Brain pericyte (primary cell): ENCODE measurements at places on chromosomes 12 and 14.
A peak's percentile ranks its signal among the peaks of the same experiment; 100 is the strongest.

DNA sequence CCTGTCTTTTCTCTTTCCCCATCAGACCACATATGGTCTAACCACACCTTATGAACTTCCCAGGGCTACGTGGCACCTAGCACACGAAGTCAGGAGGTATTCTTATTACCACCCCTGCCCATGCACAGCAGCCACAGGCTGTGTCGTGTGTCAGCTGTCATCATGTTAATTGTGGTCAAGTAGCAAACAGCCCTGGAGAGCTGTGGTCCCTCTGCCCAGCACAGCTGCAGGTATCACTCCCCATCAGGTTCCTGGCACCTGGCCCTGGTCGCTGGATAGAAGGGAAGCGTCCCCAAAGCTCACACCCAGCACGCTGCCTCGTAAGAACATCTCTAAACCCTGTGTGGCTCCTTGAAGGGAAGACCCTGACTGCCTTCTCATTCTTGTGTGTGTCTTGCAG lies 45.4 kb downstream of the CLMN start:
- no peak for DNase-seq

DNA sequence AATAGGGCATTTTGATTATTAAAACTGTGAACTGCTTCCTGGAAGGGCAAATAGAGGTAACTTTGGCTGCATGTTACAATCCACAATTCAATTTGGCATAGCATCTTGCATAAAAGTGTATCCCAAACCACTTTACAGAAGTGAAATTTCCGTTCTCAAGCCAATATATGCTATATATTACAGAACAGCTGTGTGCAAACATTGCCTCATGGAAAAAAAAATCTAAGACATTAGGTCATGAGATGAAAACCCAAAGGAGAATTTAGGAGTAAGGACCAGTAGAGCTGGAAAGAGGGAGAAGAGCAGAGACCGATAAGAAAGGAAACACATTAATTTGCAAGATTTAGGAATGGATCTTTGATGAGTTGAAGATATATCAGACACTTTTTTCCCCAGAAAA lies 239.2 kb downstream of the PAX9 start:
- no peak for DNase-seq

- no peak for DNase-seq
Observed at GRCh38 chr14:76930549-76930948, 98.0 kb downstream of the IRF2BPL start.

- no peak for DNase-seq
Observed at GRCh38 chr12:33313476-33313875, 126.1 kb downstream of the SYT10 start.

GRCh38 chr12:68432622-68433021 lies 100.5 kb upstream of the MDM1 start:
- DNase-seq, result no peak

DNA sequence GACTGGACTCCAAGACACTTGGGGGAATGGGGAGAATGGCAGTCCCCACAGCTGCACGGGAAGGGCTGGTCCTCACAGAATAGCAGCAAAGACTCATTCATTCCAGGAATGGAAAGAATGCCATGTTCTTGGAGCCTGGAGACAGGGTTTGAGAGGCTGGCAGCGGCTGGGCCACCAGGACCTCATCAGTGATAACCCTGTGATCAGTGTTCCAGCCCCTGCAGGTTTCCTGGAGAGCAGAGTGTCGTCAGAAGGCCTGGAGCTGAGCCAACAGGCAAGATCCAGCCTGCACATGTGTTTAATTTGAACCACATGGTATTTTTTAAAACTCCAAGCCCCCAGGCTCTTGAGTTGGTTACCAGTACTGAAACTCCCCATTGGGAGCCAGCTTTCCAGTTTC lies 11.3 kb downstream of the BDKRB1 start:
- peak; percentile 39 for DNase-seq

GRCh38 chr14:54471641-54472040 lies 17.1 kb downstream of the GMFB start:
- DNase-seq, result no peak

DNA sequence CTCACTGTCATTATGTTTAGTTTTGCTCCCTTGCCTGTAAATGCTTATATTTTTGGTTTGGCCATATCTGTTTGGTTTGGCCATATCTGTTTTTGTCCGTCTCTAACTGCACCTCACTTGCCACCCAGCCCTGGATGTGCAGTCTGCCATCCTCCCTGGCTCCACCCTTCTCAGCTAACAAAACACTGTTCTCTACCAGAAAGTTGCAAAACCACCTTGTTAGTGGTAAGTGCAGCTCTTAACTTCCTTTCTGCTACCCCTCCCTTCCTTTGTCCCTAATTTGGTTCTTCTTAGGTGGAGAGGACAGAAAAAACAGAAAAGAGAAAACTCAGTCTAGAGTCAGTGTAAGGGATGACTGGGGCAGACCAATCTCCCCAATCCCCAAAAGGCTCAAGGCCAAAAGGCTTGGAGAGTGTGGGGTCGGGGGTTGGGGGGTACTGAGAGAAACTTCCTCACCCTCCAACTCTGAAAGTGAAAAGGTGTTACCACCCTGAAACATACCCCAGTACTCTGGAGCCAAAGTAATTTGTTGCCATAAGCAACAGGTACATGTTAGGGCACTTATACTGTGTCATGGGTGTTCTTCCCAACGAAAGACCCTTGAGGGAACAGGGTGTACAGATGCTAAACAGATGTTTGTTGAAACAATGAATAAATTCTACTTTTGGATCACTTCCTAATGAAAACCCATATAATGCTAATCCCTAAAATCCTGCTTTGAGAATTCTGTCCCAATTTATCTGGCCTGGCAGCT lies 5.0 kb downstream of the BIN2 start:
- DNase-seq, result no peak

DNA sequence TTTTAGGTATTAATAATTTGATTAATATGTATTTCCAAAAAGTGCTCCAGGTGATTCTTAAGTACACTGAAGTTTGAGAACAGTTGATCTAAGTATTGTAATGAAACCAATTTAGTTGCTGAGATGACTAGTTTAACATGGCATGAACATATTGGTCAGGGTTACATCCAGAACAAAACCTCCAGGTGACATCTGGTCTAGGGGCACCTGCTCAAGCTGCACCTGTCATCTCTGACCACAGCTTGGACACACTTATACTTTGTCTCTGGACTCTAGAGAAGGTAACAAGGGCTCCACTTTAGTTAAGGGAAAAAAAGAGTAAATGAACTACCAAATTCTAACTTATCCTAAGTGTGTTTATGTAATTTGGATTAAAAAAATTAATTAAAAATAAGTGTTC lies 8.1 kb downstream of the ARID2 start:
- DNase-seq, result no peak

- no peak for DNase-seq
Observed at GRCh38 chr12:32874078-32874477, 22.5 kb downstream of the PKP2 start.

GRCh38 chr12:92038476-92038875 lies 107.2 kb downstream of the BTG1 start:
- DNase-seq, result no peak
